Right ventricle myocardium superior (tissue), 1 donor: ENCODE measurements at places on chromosomes 6 and 20. TPM values are rescaled to one million over a fixed set of nuclear protein-coding genes. Genes with fewer than 3 reads are reported as not detected.
A peak's percentile ranks its signal among the peaks of the same experiment; 100 is the strongest.

GRCh38 chr6:17038316-17038715 is 63.5 kb upstream of the STMND1 start:
- no peak for DNase-seq

DNA sequence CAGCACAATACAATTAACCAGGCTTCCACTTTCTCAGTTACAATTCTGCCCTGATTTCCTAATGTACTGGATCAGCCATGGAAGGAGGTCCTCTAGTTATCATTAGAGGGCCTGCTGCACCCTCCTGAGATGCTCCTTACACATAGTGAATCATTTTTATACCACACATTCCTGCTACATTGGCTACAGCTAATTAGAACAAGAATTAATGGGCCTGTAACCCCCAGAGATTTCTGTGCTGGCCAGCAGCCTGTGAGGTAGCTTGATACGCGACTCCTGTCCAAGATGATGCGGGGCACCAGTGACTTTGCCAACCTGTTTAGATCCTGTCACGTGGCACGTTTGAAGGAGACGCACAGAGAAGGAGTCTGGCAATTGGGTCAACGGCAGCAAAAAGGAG is 422.8 kb downstream of the EPM2A start:
- no peak for DNase-seq

- DNase-seq = no peak
Measured at GRCh38 chr6:21375151-21376116, 218.1 kb upstream of the SOX4 start.

GRCh38 chr6:20198775-20199174 is 13.5 kb downstream of the MBOAT1 start:
- DNase-seq = no peak

DNA sequence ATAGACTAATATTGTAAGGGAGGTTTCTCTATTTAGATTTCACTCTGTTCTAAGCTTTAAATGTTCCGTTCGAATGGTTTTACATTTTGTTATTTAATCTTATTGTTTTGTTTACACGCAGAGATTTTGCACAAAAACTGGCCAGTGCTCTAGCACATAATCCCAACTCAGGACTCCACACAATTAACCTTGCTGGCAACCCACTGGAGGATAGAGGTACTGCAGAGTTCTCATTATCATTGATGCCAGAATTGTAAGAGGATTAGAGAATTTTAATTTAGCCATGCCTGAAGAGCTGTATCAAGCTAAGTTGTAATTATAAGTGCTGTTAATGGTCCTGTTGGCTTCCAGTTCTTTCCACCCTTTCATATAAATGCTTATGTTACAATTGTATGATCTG is 179.7 kb upstream of the SCGN start:
- no peak for DNase-seq

DNA sequence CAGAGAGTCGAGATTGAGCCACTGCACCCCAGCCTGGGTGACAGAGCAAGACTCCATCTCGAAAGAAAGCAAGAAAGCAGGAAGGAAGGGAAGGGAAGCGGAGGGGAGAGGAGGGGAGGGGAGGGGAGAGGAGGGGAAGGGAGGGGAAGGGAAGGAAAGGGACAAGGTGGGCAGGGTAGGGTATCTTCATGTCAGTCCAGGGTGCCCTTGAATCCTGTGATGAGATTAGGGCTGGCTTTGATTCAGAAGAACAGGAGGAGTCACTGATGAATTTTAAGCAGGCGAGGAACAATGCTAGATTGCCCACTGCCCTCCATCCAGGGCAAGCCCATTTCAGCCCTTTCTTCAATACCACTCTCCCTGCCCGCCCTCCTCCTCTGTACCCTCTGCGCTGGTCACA is 35.0 kb upstream of the EPB41L1 start:
- no peak for DNase-seq

DNA sequence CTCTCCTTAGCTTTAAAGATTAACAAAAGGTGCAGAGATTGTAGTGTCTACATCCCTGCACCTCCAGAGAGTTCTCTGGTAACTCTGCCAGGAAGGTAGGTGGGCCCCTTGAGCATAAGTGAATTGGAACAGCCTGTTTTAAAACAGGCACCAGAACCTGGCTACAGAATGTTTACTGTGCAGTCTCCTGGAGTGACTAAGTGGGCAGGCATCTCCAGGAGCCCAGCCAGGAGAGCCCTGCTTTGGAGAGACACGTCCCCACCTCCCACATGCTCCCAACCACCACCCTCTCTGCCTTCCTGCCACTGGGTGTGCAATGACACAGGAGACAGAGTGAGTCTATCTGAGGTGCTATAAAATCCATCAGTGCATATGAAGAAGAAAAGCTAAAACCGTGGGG is 110.3 kb upstream of the EYA4 start:
- peak; percentile 83 for DNase-seq

DNA sequence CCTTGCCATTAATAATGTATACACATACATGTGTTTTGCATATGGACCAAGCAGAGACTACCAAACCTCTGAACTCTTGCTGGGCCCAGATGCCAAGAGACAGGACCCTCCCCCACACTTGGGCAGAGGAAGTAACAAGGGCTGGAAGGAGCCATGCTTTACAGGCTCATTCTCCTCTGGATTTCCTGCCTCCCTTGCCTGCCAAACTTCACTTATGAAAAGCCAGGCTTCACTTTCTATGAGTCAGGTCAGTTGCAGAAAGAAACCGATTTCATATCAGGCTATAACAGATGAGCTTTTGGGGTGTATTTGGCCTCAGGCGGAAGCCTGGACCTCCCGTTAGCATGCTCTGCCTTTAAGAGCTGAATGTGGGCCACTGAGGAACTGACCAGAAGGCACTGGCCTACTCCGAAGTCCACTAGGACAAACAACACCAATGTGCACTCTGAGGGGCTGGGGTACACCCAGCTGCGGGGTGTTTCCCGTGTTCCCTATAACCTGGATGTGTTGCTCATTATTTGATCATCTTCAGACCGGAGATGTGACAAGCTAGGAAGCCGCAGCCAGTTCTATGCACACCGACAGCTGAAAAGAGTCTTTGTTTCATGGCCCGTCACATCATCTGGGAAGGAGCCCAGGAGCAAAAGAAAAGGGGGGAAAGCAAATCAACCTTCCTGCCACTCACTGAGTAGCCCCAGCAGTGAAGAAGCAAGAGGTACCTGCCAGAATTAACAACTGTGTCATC is 28.5 kb downstream of the HAO1 start:
- no peak for DNase-seq

DNA sequence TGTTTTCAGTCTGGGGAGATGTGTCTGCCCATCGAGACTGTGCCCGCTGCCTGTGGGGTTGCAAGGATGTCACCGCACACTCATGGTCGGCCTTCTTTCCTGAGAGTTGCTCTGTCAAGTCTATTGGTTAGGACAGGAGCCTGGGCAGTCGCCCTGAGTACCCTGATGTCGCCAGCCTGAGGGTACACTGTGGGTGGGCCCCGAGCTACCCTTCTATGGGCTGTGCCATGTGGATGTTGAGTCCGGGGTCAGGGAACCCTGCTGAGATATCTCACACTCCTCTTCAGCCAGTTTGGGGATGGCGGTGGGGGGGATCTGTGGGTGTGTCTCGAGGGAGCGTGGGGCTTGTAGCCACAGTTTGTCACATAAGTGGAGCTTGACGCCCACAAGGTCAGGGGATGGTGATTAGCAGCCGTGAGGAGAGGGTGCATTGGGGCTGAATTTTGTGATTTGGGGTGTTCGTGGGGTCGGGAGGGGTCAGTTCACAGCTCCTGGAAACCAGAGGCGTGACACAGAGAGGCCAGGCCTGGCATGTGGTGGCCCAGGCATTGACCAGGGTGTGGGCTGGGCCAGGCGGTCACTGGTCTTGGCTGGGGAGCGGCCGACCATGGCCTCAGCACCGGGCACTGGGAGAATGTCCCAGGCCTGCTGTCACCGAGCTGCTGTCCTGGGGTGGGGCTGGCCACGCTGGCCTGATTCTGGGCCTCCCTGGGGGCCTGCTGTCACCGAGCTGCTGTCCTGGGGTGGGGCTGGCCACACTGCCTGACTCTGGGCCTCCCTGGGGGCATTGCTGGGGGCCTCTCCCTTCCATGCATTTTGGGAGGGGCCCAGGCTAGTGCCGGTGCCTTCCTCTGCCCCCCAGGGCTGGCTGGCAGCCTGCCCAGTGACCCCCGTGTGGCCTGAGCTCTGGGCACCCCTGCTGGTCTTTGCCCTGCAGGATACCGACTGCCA is 1.6 kb upstream of the NPBWR2 start:
- DNase-seq = peak; percentile 20

DNA sequence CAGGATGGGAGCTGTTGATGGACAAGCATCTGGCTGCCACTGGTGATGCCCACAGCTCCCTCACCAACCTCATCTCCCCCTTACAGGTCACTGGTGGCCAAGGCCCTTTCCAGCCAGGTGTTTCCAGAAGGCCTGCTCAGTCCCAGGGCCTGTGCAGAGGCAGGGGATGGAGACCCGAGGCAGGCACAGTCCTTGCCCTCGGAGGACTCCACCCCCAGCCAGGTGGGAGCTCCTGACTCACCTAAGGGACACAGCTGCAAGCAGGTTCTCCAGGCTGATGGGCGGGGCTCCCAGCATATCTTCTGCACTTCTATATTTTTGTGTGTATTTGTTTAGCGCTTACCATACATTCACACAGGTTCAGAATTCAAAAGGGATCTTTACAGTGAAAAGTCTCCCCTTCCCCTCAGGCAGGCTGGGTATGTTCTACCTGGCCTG is 17.4 kb downstream of the PRPH2 start:
- DNase-seq = no peak

DNA sequence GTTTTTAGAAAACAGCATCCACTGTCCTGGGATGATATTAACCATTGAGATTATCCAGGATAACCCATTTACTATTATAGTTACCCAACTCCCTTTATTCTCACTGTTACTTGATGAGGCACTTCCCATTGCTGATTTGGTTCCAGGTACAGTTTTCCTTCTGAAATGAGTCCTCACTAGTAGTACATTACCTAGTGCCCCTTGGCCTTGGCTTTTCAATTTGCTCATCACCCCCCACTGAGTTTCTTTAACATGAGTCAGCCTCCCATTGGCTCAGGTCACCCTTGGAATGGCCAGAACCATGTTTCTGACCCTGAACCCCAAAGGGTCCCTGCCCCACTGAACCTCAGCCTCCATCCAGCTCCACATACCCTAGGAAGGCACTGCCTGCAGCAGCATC is 28.4 kb downstream of the MDGA1 start:
- no peak for DNase-seq

DNA sequence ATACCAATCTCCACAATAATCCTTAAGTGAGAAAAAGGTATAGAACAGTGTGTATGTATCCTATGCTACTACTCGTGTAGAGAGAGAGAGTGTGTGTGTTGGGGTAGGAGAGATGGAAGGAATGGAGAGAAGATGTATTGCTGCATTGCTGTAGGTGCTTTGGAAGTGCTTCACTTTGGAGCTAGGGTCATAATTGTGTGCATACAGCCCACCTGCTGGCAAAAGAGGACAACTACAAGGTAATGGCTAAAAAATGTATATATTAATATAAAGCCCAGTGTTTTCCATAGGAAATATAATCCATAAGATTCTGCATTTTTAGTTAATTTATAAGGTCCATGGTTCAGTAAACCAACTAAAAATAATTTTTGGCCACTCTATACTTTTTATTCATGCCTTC is 36.1 kb downstream of the SERAC1 start:
- no peak for DNase-seq

DNA sequence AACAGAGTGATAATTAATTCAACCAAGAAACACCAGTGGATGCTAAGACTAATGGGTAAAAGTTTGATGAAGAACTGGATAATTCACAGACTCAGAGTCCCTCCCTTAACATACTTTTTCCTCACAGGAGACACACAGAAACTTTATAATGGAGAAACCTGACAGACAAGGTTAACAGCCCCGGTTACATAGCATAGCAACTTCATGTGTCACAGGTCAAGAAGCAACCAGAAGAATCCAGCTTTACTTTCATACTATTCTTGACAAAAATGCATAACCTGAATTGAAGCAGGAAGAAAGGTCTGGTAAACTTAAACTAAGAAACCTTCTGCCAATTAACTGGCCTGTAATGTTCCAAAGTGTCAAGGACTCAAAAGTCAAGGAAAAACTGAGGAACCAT is 375.9 kb downstream of the RNF144B start:
- no peak for DNase-seq

- DNase-seq = no peak
Measured at GRCh38 chr20:1320902-1321653, 7.9 kb downstream of the SDCBP2 start.

The LMBRD1 gene
- 46.3 TPM for total RNA-seq

DNA sequence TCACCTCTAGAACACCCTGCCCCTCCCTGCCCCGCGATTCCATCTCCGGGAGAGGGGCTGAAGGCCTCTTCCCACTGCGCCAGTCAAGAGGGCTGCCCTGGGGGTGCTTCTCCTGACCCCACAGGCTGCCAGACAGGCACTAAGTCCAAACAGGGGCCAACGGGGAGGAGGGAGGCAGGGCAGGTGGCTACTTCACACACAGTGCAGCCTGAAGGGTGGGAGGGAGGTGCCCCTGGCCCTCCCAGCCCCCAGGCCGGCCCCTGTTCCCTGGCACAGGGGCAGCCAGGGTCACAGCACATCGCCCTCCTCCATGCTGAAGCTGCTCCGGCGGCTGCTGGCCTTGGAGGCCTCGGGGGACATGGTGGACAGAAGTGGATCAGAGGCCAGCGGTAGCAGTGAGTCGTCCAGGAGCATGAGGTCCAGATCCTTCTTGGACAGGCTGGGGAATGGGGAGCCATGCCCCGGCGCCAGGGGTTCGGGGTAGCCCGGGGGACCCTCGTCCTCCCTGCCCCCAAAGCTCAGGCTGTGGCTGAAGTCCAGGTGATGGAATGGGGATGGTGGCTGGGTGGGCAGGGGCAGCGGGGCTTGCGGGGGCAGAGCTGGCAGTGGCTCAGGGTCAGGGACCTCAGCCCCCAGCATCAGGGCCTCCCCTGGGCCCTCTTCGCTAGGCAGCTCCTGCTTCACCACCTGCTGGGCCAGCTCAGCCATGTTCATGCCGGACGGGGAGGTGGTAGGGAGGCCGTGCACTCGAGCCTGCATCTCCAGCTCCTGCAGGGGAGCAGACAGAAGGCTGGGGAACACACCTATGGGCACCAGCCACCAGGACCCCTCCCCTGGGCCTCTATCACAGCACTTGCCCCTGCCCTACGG is 46.3 kb downstream of the MDFI start:
- peak; percentile 41 for DNase-seq

The TSBP1 gene
- not detected for total RNA-seq

The CGA gene
- not detected for total RNA-seq

The IMPG1 gene
- total RNA-seq = not detected

DNA sequence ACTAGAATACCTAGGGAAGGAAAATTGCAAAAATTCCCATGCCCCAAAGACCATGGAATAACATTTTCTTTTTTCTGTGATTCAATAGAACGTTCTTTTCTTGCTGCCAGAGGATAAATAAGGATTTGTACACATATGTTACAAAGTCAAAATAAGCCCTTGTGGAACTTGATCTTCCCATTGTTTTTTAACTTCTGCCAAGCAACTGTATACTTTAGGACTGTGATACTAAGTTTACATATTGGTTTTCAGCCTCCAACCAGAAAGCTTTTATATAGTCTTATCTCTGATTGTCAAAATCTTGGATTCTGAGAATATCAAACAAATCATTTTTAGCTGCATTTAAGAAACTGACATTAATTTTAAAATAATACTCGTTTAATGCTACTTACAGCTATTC is 84.6 kb downstream of the HMGCLL1 start:
- DNase-seq = no peak

GRCh38 chr20:5657190-5657875 is 92.9 kb upstream of the SHLD1 start:
- peak; percentile 50 for DNase-seq

The IL17F gene
- total RNA-seq = not detected

The RGL2 gene
- 60.5 TPM for total RNA-seq

- no peak for DNase-seq
Measured at GRCh38 chr6:45704056-45704800, 311.4 kb downstream of the CLIC5 start.

GRCh38 chr20:58566981-58567380 is 51.8 kb upstream of the APCDD1L start:
- DNase-seq = no peak
